Hypothalamus (tissue), 51 donors: ENCODE measurements at places on chromosomes 12 and 14.

DNA sequence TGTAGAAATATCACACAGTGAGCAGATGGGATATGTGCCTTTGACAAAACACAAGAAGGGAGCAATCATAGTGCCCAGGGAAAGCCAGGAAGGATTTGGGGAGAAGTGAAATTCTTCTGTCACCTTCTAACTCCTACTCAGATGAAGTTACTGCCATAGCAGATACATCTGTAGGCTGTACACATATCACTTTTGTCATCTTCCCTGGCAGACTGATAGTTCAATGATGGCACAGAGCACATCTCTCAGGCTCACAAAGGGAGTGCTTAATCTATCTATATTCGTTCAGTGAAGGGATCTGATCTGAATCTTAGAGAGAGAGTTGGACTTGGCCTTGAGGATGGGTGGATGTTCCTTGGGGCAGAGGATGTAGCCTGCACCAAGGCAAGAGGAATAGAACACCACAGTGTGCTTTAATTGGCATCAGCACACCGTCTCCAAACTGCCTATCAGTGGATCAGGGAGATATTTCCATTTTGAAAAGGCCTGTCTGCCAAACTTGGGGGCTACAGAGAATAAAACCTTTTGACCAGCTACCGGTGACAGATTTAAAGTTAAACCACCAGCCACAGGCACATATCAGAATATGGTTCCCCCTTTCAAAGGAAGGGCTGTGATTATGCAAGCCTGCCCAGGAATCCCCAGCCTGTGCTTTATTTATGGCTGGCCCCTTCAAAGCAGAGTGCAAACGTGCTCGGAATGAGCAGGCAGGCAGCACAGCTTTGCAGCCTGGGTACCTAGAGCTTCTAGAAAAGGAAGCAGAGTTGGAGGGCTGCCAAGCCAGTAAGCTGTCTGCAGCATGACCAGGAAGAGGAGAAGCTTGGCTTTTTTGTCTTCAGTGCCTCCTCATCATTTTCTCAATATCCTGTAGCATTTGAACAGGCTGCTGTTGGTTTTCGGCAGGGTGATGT is 165.5 kb upstream of the DYRK2 start:
- DNase-seq: peak; percentile 42

DNA sequence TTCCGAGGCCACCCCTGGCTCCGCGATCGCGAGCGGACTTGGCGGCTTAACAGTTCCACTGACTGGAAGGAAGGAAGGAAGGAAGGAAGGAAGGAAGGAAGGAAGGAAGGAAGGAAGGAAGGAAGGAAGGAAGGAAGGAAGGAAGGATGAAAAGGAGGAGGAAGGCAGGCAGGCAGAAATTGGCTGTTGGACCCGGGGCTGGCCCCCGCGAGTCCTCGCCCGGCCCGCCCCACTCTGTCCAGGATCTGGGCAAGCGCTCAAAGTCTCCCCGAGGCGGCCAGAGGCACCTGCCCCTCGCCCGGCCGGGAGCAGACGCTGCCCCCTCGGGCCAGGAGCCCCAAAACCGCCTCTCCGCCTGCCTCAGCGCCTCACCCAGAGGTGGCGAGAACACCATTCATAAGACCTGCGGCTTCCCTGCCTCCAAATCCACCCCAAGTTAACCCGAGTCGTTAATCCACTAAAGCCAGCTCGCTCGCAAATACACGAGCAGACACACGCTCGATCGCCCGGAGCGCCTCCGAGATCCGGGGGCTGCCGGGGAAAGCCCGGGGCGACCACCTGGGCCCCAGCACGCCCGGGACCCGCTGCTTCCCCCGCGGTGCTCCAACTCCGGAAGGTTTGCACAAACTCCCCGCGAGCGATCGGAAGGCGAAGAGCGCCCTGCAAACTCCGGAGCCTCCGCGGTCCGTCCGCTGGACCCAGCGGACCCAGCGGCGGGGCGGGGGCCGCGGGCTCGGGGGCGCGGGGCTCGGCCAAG is 844 bp downstream of the DPF3 start:
- peak; percentile 41 for DNase-seq

DNA sequence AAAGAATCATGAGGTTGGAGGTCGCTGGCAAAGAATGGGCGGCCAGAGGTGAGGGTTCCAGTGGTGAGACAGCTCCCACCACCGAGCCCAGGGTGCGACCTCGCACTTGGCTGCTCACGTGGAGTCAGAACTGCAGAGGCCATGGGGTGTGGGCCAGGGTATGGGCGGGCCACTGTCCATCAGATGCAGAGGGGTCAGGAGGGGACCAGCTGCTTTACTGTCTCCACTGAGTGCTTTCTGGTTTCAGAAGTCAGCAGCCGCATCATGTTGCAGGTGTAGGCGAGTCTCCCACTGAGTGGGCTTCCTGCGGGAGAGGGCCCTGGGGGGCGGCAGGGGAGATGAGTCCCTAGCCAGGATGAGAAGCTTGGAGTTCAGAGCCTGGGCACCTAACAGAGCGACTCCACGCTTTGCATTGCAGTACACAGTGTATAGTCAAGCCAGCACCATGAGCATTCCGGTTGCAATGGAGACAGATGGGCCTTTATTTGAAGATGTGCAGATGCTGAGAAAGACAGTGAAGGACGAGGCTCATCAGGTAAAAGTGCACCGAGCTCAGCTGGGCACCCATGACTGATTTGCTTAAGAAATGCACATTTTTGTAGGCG is 46.9 kb upstream of the DYNC1H1 start:
- no peak for DNase-seq

- DNase-seq: peak; percentile 28
Observed at GRCh38 chr12:116539905-116540482, 19.2 kb upstream of the MAP1LC3B2 start.

DNA sequence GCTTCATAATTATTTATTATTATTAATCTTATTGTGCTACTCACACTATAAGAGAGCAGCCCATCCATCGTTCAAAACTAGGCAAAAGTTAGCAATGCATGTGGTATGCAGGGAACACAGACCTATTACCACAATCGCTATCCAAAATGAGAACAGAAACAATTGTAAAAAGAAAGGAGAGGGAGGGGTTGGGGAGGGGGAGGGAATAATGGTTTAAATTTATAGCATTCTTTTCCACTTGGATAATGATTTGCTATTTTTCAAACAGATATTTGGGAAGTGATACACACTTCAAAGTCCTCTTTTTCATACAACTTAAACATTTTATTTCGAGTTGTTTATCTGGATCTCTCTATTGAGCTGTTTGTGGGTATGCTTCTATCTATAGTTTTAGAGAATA is 248.6 kb upstream of the SOX5 start:
- DNase-seq: no peak

GRCh38 chr14:30759172-30760125 is 114.9 kb upstream of the COCH start:
- no peak for DNase-seq

- DNase-seq: peak; percentile 39
Observed at GRCh38 chr14:105419195-105420091, at the start of gene MTA1. TSS of gene MTA1 (plus strand) at chr14:105419827. CDS start at chr14:105420036, 209 bp downstream.

GRCh38 chr12:132163041-132163910 is 19.0 kb downstream of the NOC4L start:
- no peak for DNase-seq

DNA sequence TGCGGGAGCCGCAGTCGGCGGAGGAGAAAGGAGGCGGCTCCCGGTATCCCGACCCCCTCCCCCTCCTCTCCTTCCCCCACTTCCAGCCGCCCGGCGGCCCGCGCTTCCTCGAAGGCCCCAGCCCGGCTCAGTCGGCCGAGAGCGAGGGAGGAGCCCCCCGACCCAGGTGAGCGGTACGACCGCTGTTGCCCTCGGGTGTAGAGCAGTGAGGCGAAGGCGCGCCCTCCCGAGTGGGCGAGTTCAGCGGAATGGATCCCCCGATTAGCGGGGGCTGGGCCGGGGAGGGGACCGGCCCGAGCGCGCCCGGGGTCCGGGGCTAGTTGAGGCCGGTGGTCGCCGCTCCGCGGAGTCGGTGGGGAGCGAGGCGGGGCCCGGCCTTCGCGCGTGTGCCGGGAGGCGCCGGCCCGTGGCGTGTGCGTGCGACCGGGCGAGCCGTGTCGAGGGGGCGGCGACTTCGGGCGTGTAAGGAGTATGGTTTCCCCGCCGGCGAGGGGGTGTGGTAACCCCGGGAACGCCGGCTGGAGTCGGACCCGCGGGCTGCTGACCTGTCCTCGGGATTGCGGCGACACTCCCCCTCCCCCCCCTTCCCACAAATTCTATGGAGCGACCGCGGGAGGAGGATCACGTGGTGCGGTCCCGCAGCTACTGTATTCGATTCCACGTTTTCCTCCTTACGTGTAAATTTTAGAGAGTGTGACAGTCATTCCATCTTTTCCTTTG is 501 bp downstream of the RIMKLB start:
- peak; percentile 27 for DNase-seq

- DNase-seq: no peak
Observed at GRCh38 chr14:71527838-71528237, 404.4 kb upstream of the RGS6 start.

- DNase-seq: no peak
Observed at GRCh38 chr12:6536894-6537579, 2.7 kb downstream of the GAPDH start.

DNA sequence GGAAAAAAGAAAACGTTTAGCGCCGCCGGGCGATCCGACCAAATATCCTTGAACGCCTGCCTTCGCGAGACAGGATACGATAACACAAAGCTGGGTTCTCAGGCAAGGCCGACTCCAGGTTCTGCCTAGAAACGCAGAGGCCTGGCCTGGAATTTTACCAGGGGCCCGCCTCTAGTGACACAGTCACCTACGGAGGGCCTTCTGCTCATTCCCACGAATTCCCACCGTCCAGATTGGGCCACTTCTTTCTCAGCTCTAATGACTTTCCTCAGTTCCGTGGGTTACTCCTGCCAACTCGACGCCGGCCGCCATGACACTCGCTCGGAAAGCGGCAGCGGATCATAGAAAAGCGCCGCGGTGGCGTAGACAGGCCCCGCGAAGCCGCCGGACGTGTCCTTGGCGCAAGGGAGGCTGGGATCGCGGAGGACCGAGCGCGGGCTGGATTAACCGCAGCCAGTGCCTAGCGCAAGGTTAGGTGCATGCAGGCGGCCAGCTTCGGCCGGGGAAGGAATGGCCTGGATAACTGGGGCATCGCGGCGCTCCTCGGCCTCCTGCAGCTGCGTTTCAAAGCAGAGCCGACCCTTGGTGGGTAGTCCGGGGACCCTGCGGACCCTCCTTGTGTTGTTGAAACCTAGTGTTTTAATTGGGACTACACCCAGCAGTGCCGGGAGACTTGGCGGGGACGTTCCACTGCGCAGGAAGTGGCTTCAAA is at the start of gene TRIP11:
Gene TRIP11 (minus strand): TSS at position 341 of the 712 bp plus-strand sequence. CDS start 374 bp downstream, outside the sequence.
- DNase-seq: peak; percentile 93

GRCh38 chr12:65662590-65662989 is 161.7 kb upstream of the HMGA2 start:
- DNase-seq: no peak

DNA sequence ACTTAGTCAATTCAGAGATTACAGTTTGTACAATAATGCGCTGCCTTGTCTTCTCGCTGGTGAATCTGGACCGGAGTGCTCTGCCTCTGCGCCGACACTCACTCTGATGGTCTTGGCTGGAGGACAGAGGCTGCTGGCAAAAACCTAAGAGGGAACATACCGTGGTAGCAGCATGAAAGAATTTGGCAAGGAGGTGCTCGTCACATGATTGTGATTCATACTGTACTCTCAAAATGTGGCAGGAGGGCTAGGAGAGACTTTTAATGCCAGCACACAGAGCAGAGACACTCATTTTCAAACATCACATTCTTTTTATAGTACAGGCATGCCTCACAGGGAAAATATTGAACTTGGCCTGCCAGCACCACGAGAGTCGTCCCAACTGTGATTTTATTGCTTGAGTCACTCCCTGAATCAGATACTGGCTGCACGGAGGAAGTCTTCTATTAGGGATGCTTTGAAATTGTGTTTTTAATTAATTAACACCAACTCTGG is 67.8 kb downstream of the HMGA2 start:
- DNase-seq: no peak

DNA sequence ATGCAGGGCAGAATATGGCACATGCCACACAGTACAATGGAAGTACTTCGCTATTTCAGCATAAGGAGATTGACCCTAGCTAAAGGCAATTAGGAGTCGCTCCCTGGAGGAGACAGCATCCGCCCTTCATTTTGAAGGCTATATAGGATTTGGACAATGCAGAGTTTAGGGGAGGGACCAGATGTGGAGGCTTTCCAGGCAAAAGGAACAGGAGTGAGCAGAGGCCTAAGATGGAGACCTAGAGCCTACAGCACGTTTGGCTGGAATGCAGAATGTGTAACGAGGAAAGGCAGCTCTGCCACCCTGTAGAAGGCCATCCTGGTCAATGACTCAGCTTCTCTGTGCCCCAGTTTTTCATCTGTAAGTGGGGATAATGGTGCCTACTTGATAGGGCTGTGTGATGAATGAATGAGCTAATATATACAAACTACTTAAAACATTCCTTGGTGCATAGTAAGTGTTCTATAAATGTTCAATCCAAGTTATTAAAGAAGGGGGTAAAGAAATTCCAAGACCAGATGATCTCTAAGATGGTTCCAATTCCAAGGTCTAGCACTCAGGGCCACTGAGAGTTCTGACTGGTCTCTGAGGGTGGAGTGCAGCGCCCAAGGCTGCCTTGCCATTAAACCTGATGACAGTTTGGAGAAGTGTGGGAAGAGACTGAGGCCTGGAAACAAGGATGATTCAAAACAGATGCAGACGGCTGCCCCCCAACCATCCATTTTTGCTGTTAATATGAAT is 54.3 kb upstream of the FRMD6 start:
- no peak for DNase-seq

DNA sequence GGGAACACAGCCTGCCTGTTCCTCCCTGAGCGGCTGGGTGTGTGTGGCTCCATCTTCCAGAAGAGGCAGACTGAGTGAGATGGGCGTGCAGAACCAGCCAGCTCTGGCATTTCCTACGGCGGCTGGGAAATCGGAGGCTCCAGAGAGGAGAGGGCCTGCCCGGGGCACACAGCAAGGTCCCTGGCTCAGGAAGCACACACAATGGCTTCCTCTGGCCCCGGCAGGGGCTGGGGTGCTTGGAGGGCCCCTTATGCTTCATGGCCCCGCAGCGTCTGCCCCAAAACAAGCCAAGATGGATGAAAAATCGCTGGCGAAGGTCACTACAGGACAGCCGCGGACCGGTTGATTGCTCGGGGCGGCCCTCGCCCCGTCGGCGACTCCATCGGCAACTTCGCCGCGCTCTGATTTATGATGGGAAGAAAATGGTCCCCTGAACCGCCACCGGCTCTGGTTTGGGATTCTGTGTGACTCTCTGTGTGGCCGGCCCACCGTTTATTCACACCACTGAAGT is 191.5 kb upstream of the C14orf180 start:
- DNase-seq: no peak

- DNase-seq: no peak
Observed at GRCh38 chr12:1744932-1745331, 54.1 kb downstream of the ADIPOR2 start.
